ENCODE measurements at places on chromosomes 5 and 9.

GRCh38 chr9:10855847-10856246 is 243.0 kb upstream of the PTPRD start:
- DNase-seq = no peak

GRCh38 chr5:41708604-41708940 is 161.7 kb downstream of the OXCT1 start:
- no peak for DNase-seq

- no peak for DNase-seq
Observed at GRCh38 chr5:125536095-125536494, 789.7 kb upstream of the ZNF608 start.

GRCh38 chr9:86352440-86353077 is 1.7 kb downstream of the TUT7 start:
- no peak for DNase-seq

DNA sequence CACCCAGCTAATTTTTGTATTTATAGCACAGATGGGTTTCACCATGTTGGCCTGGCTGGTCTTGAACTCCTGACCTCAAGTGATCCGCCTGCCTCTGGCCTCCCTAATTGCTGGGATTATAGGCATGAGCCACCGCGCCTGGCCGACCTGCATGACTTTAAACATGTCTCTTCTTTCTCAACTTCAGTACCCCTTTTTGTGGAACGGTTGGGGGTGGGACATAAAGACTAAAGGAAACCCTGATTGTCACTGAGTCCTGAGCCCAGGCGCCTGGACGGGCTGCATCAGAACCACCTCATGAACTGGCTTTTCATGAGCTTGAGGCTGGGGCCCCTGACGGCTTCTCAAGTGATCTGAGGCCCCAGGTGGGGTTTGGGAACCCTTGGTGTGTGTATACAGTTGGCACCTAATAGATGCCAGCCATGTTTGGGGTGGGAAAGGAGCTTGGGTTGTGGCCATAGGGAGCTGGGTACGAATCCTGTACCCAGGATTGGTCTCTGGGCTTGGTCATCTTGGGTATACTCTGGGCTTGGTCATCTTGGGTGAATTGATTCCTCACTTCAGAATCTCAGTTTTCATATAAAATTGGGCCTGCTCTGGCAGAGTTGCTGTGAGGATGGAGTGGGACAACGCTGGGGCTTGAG is 2.2 kb downstream of the GRK6 start:
- DNase-seq = no peak

- no peak for DNase-seq
Observed at GRCh38 chr9:135580664-135581380, 19.3 kb downstream of the PAEP start.

DNA sequence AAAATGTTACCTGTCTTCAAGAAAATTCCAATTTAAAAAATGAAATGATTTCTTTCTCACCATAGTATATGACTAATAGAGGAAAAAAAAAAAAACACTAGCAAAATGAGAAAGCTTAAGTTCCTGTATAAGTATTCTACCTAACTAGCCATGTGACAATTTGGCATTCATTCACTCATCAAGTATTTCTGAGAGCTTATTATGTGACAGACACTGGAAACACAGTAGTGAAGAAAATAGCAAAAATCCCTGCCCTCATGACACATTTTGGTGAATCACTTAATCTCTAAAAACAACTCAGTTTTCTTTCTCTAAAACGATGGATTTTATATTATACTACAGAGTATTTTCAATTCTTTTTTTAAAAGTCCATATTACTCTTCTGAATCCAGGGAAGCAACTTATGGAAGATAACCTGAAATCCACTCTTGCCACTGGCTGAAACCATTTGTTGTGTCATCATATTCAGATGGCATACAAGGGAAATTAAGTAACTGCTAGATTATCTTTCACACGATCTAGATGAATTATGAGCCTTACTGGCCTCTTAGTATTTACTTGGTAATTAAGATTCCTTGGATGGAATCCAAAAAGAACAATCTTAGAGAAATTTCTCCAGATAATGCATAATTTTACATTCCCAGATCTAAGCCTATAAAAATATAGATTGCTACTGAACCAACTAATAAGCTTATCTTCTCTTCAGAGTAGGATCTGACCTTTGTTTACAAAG is 5.5 kb downstream of the PTBP3 start:
- no peak for DNase-seq

- no peak for DNase-seq
Observed at GRCh38 chr5:6711409-6712141, 1.7 kb upstream of the TENT4A start.

GRCh38 chr9:125356032-125356431 is 94.4 kb downstream of the GAPVD1 start:
- DNase-seq = no peak

- DNase-seq = no peak
Observed at GRCh38 chr5:79773612-79774011, 84.0 kb downstream of the CMYA5 start.

GRCh38 chr5:78614816-78615215 is 33.8 kb downstream of the LHFPL2 start:
- DNase-seq = no peak

GRCh38 chr9:35357116-35357515 is 132.8 kb upstream of the RUSC2 start:
- no peak for DNase-seq

DNA sequence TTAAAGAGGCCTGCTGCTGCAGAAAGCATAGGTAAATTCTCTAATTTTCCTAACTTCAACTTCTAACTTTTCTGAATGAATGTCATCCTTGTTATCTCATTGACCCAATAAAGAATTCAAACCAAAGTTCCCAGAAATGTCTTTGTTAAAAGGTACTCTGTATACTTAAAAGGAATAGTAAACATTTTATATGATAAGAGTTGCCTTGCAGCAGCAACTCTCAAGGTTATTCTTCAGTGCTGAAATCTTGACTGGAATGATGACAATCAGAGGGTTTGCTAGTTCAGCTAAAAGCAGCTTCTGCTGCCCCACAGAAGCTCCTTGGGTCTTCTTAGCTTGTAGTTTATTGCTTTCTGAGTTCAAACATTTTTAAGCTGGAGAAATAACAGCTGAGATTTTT is 28.3 kb downstream of the FGF10 start:
- no peak for DNase-seq

DNA sequence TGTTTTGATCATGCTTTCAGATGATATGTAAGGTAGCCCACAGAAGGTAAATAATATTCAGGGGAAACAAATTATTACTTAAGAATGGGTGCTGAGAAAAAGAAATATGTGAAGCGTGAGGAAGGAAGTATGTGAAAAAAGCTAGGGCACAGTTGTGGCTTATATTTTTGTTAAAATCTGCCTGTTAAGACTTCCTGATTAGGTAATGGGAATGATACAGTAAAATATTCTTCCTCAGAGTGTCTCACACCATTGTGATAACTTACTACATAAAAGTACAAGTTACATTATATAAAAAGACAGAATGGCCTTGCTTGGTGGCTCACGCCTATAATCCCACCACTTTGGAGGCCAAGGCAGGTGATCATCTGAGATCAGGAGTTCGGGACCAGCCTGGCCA is 18.7 kb upstream of the PARP8 start:
- no peak for DNase-seq

DNA sequence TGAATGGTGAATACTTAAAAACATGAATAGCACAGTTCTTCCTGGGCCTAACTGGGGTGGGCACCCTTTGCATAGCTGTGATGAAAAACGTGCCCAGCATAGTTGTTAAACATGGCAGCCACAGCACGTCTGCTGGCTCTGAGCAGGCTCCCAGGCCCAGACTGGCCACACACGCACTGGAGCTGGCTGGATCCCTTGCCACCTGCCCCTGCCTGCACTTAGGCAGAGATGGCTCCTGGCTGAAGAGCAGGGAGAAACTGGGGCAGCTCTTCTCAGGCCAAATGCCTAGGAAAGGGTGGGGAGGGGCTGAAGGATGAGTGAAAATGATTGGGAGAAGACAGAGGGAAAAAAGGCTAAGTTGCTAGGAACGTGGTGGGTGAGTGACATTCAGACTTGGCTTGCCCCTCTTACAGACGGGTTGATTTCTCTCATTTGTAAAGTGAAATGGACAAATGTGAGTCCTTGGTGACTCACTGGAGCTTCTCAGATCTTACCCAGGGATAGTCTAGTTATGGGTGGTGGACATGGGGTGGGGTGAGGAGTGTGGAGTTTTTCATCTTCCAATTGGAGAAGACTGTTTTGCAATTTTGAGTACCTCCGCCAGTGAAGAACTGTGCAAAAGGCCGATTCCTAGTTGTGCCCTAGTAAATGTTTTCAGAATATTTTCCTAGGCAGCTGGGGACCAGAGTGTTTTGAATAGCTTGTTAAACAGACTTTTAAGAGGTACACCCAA is 42.4 kb downstream of the TRIO start:
- no peak for DNase-seq

DNA sequence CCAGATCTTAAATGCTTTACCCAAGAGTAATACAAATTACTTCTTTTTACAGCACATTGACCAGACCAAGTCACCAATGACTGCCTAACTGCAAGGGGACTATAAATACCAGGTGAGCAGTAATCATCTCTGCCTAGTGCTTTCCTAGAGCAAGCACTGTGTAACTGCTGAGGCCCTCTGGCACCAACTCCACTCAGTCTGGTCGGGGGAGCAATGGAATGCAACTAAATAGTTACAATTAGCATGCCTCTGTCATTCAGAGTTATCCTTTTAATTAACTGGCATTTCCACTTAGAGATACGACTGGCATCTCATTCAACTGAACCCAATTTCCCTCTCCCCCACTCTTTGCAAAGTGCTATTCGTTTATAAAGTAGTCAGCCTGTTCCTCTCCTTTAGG is 1309.1 kb upstream of the DMAC1 start:
- no peak for DNase-seq

GRCh38 chr5:80474929-80475328 is 13.0 kb upstream of the FAM151B start:
- DNase-seq = no peak

GRCh38 chr5:177029498-177029897 is 7.0 kb downstream of the ZNF346 start:
- DNase-seq = no peak

DNA sequence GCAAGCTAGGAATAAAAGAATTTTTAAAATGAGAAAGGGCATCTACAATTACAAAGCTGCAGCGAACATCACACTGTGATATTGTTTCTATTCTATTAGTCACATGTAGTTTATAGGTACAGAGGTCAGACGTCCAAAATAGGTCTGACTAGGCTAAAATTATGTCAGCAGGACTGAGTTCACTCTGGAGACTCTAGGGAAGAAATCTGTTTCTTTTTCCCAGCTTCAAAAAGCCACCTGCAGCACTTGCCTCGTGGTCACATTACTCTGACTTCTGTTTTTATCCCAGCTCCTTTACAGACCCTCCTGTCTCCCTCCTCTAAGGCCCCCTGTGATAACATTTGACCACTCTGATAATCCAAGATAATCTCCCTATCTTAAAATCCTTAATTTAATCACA is 5.1 kb upstream of the CKS2 start:
- DNase-seq = no peak

- DNase-seq = no peak
Observed at GRCh38 chr9:81534138-81534875, 155.0 kb downstream of the TLE1 start.

GRCh38 chr9:83628540-83628939 is 5.6 kb downstream of the IDNK start:
- no peak for DNase-seq

DNA sequence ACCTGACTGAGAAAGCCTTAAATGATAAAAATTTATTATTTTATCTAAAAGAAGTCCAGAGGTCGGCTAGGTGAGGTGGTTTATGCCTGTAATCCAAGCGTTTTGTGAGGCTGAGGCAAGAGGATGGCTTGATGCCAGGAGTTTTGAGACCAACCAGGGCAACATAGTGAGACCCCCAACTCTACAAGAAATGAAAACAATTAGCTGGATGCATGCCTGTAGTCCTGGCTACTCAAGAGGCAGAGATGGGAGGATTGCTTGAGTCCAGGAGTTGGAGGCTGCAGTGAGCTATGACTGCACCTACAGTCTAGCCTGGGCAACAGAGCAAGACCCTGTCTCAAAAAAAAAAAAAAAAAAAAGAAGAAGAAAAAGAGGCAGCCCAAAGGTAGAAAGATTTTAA is 179.9 kb upstream of the KIF2A start:
- no peak for DNase-seq

GRCh38 chr5:67795781-67796477 is 419.6 kb upstream of the PIK3R1 start:
- DNase-seq = no peak

DNA sequence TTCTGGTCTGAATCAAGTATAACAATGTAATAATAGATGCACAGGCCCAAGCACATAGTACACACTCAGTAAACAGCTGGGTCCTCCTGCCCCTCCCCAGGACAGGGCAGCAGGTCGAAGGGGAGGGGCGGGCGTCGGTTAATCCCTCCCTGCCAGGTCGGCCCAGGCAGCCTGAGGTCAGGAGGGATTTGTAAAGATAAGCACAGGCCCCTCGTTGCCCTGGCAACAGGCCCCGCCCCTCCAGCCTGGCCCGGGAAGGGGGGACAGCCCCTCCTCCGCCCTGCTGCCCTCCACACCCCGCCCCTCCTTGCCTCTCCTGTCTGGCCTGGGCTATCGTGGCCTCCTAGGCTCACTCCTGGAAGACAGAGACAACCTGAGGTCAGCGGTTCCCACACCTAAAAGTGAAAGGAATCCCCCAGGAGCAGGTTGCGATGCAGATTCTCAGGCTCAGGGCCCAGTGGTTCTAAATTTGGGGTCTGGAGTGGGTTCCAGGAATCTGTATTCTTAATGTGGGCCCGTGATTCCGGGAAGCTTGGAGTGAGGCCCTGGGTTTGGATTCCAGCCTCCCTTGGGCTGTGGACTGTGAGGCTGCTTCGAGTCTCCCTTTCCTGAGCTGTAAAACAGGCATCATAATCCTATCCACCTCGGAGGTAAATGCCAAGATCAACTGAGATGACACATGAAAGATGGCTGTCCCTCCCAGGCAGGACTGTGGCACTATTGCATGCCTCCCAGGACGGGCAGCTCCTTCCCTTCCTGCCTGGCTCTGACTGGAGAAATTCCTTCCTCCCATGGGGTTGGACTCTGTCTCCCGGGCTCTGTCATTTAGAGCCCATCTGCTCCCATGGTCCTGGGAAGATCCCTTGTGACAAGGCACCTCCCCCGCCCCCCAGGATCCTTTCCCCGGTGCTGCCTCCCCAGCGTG is 4.4 kb downstream of the CRB2 start:
- peak; percentile 31 for DNase-seq

- DNase-seq = no peak
Observed at GRCh38 chr5:164186550-164186949, 681.1 kb downstream of the MAT2B start.

GRCh38 chr5:17157916-17158529 is 59.4 kb upstream of the BASP1 start:
- DNase-seq = no peak

DNA sequence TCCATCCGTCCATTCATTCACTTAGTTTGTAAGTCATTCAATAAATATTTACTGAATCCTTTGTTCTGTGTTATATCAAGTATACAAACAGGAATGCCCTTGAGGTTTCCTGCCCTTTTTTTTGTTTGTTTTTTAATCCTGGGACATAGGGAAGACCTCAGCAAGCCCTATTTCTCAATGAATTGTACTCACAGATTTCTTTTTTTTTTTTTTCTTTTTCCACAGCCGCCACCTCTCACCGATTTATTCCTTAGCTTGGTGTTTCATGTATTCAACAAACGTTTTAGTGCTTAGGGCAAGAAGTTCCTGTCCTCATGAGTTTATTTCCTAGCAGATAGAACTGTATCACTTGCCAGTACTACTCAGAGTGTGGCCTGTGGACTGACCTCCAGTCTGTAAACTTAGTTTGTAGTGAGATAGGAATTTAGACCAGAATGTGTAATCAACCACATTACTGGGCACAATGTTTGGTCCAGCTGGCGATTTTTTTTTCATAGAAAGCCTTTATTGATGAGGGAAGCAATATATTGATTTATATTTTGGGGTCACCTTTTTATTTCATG is 35.4 kb upstream of the C5orf47 start:
- no peak for DNase-seq

Measured in activated T-cell treated with anti-CD3 and anti-CD28 coated beads for 48 hours (primary cell).